Stimulated activated CD8-positive, alpha-beta memory T cell treated with anti-CD3 and anti-CD28 coated beads, Interleukin-4, amount 100 ng/mL, for 1 hour (primary cell): ENCODE measurements at places on chromosomes 2 and 18.
A peak's percentile ranks its signal among the peaks of the same experiment; 100 is the strongest.

GRCh38 chr18:78422336-78422735 is 557.3 kb upstream of the SALL3 start:
- no peak for DNase-seq

GRCh38 chr2:31956312-31956711 is 54.5 kb downstream of the MEMO1 start:
- no peak for DNase-seq

DNA sequence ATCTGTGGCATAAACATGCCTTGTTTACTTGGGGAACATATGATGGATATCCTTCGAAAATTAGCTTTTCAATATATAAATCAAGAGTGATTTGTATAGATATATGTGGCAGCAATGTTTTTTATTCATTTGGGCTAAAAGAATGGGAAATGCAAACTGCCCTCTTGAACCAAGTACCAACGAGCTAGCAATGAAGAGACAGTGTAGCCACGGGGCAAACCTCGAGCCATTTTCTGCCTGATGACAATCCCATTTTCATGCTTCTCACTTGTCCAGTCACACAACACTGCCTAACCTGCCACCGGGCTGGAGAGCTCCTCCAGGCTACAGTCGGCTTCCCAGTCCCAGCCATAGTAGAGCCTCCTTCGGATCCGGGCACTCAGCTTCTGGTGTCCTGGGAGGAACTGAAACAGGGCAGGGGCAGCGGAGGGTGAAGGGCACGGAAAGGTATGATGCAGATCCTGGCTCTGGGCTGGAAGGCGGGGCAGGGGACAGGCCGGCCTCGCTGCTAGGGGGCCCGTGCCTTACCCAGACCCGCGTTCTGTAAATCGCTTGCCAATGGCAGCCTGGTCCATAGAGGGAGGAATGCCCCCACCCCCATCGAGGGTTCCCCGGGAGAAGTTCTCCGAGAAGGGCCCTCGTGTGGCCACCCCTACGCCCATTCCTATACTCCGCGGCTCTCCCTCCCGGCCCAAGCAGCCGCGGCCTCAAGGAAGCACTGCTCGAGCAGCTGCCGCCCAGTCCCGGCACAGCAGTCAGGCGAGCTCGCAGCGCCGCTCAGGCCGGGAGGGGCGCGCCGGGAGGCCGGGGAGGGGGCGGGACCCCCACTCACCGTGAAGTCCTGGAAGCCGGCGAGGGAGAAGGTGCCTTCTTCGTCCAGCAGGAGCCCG is 552 bp downstream of the CNPPD1 start:
- no peak for DNase-seq

DNA sequence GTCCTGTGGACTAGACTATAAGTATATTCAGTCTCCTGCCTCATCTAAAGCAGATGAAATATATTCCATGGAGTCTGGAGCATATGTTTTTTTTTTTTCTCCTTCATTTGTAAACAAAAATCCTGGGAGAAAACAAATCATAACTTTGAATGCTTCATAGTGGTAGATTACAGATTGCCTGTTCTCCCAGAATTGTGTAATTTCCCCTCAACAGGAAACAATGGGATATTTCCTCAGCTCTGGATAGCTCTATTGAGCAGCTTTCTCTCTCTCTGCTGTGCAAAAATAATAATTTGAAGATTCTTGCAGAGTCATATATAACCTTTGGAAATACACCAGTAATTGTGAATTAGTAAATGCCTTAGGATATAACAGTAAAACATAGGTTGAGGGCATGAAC is 1406.6 kb upstream of the ACVR2A start:
- no peak for DNase-seq

DNA sequence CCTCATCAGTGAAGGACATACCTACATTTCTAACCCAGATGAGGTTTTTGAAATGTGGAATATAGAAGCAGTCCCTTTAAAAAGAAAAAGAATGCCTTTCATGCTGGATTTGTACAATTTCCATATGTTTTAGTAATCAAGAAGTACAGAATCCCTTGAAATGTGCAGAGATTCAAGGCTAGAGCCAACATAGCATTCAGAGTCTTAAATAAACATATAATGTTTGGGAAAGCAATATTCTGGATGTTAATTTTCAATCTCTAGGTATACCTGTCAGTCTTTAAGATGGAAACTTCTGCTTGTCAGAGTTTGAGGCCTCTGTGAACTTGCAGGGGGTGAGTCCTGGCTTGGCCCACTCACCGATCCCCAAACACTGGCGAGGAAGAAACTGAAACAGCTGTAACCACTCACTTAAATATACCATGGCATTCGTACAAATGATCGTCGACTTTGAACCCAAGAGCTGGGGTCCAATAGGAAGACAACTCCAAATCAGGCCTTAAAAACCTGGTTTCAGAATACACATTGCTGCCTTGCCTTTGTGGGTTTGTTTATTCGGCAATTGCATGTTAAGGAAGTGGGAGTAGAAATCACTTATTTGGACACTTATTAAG is 132.8 kb upstream of the NCK2 start:
- no peak for DNase-seq

GRCh38 chr2:119156891-119157773 is 1.4 kb downstream of the C1QL2 start:
- DNase-seq: no peak

GRCh38 chr2:37575780-37576179 is 95.7 kb downstream of the CDC42EP3 start:
- DNase-seq: no peak

GRCh38 chr2:55384786-55385185 is 34.9 kb downstream of the CCDC88A start:
- DNase-seq: no peak

GRCh38 chr2:95158891-95159619 is 593 bp downstream of the ZNF514 start:
- DNase-seq: no peak

- DNase-seq: no peak
These were observed 21.8 kb downstream of the MTCL1 start for GRCh38 chr18:8726963-8727705.

DNA sequence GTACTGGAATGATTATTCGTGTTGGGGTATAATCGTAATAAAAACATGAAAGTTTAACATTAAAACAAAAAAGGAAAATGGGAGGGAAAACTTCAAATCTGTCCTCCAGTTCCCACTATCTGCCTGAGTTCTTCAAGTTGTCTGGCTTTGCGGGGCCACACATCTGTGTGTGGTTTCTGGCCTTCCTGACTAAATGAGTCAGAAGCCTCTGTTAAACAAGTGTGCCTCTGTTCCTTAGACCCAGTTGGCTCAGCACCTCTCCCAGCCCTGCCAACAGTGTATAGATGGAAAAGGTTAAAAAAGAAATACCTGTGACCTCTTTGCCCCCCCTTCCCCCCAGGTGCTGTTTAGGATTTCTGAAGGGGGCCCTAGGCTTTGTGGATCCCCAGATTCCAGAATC is 30.2 kb downstream of the XDH start:
- DNase-seq: no peak

DNA sequence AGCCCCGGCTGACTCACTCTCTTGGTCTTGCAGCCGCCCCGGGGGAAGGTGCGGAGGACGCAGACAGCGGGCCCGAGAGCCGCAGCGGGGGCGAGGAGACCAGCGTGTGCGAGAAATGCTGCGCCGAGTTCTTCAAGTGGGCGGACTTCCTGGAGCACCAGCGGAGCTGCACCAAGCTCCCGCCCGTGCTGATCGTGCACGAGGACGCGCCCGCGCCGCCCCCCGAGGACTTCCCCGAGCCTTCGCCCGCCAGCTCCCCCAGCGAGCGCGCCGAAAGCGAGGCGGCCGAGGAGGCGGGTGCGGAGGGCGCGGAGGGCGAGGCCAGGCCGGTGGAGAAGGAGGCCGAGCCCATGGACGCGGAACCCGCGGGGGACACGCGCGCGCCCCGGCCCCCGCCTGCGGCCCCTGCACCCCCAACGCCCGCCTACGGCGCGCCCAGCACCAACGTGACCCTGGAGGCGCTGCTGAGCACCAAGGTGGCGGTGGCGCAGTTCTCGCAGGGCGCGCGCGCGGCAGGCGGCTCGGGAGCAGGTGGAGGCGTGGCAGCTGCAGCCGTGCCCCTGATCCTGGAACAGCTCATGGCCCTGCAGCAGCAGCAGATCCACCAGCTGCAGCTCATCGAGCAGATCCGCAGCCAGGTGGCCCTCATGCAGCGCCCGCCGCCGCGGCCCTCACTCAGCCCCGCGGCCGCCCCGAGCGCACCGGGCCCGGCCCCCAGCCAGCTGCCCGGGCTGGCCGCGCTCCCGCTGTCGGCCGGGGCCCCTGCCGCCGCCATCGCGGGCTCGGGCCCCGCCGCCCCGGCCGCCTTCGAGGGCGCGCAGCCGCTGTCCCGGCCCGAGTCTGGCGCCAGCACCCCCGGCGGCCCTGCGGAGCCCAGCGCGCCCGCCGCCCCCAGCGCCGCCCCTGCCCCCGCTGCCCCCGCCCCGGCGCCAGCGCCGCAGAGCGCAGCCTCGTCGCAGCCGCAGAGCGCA is 12.7 kb downstream of the SALL3 start:
- DNase-seq: no peak

- DNase-seq: no peak
These were observed 652.0 kb downstream of the DPP10 start for GRCh38 chr2:115094441-115094840.

GRCh38 chr2:180124273-180125139 is 117.4 kb upstream of the CWC22 start:
- DNase-seq: no peak

DNA sequence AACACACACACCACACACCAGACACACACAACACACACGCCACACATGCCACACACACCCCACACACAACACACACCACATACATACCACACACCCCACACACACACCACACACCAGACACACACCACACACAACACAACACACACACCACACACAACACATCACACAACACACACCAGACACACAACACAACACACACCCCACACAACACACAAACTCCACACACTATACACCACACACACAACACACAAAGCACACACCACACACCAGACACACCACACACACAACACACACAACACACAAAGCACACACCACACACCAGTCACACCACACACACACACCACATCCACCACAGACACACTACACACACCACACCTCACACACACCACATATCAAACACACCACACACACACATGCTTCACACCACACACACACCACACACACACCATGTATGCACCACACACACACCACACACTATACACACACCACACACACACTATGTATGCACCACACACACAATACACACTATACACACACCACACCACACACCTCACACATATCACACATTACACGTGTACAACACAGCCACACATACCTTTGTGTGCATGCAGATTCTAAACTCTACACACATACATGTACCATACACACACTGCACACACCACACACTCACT is 72.2 kb downstream of the TMEM18 start:
- no peak for DNase-seq

DNA sequence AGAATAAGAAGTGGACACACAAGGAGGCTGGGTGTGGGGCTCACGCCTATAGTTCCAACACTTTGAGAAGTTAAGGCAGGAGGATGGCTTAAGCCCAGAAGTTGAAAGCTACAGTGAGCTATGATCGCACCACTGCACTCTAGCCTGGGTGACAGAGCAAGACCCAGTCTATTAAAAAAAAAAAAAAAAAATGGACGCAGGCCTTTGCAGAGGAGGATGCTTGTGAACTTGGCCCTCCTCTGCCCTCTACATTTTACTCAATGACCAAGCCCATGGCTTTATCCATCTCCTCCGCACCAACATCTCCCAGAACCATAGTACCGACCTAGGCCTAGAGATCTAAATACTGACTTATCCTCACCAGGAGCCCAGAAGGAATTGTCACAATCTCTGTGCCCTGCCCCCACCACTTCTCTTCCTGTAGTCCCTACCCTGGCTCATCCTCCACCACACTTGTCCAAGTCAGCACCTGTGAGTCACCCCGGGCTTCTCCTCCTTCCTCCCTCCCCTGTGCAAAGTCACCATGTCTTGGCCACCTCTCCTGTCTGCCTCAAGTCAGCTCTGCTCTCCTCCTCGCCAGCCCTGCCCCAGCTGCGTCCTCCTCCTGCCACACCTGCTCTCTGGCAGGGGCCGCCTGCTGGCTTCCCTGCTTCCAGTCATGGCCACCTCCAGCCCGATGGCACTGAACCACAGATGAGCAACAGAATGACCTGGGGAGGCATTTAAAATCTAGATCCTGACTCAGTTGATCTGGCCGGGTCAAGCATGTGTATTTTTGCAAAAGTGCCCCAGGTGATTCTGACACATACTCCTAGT is 35.8 kb upstream of the ASPRV1 start:
- no peak for DNase-seq

DNA sequence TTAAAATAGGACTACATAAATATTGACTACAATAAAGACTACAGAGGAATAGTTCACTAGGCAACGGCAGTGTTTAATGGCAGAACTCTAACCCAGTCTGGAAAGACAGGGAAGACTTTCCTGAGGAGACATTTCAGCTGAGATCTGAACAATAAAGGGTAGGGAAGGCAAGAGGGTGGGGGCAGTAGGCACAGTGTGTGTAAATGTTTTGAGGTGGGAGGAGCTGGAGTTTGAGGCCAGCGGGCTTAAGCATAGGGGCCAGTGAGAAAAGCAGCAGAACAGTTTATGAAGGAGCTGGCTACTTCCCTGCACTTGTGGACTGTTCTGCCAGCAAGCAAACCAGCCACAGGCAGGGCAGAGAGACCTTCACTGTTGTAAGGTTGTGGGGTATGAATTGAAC is 76.6 kb upstream of the UGP2 start:
- no peak for DNase-seq

- DNase-seq: no peak
These were observed 18.4 kb downstream of the KCNK3 start for GRCh38 chr2:26710743-26711456.

GRCh38 chr18:79604205-79604912 is 75.2 kb upstream of the CTDP1 start:
- DNase-seq: no peak

DNA sequence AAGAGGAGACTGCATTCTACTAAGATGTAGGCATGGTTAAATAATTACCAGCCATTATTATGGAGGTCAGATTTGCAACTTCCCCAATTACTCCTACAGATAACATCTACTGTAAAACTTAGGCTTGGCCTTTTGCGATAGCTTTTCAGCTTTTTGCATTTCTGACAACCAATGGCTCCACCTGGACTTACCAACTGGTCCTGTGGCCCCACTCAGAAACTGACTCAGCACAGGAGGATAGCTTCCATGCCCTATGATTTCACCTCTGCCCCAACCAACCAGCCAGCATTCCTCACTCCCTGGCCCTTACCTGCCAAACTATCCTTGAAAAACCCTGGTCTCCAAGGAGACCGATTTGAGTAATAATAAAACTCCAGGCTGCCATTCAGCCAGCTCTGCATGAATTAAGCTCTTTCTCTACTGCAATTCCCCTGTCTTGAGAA is 28.2 kb downstream of the TUBB6 start:
- no peak for DNase-seq

DNA sequence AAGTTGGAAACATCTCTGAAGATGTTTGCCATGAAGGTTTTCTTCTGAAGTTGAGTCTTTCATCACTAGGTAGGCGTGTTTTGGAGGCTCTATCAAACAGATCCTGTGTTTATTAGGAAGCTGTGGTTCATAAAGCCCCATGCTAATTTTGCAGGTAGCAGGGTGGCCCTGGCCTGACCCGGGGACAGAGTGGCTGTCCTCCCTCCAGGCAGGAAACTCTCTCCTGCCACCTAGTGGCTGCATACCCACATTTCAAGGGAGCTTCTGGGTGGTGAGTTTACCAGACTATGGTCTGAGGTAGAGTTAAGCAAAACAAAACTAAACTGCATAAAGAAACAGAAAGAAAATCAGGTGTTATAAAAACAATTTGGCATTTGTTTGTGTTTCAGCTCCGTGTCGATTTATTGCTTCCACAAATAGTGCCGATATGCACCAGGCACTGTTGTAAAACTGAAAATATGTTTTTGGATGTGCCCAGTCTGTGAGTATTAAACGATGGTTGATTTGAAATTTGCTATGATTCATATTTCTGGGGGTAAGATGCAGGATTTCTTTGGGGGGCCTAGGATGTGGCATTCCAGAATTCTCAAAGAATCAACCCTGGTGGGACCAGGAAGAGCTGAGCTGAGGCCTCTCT is 26.0 kb upstream of the IL37 start:
- peak; percentile 46 for DNase-seq
